ENCODE measurements at places on chromosomes 16 and 17. TPM values are rescaled to one million over a fixed set of nuclear protein-coding genes. Genes with fewer than 3 reads are reported as not detected.

DNA sequence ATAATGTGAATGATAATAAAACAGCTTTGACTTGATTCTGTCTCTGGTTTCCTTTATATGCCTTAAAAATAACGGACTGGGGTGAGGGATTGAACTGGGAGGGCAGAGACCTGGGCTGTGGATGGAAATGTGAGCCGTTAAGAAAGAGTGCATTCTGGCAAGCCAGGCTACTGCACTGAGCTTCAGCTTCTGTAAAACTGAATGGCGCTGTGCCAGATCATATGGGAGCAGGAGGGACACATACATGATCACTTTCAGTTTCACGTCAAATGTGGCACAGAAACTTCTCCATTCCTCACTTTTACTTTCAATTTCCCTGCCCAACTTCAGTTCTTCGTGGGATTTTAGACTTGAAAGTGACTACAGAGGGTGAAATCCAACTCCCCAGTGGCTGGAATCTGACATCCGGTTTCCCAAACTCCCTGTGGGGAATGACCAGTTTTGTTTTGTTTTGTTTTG, 1.1 kb downstream of the MT2A start:
- peak; percentile 89 for DNase-seq

DNA sequence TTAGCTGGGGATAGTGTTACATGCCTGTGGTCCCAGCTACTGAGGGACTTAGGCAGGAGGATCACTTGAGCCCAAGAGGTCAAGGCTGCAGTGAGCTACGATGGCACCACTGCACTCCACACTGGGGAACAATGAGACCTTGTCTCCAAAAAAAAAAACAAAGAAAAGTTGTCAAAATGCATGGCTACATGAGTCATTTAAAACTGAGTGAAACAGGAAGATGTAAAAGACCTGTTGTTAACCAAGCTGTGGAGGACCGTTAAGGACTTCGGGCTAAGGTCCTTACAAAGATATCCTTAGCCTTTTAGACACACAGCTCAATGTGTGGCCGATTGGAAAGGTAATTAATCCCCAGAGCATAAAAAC, 25.1 kb downstream of the ZP2 start:
- no peak for DNase-seq

DNA sequence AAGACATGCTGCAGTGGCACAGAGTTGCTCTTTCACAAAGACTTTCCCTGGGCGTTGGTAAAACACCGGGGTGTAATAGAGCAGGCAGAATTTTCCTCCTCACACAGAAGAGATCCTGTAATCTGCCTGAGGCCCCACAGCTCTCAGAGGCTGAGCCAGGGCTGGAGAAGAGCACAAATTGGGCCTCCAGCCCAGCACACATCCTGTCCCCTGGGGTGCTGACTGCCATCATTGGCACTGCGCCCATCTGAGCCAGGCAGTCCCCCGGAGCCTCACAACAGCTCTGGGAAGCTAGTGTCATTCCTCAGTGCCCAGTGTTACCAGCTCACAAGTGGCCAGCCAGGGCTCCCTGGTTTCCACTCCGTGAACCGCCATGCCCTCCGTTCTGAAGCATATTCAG, 119.4 kb downstream of the SOCS1 start:
- DNase-seq: no peak

DNA sequence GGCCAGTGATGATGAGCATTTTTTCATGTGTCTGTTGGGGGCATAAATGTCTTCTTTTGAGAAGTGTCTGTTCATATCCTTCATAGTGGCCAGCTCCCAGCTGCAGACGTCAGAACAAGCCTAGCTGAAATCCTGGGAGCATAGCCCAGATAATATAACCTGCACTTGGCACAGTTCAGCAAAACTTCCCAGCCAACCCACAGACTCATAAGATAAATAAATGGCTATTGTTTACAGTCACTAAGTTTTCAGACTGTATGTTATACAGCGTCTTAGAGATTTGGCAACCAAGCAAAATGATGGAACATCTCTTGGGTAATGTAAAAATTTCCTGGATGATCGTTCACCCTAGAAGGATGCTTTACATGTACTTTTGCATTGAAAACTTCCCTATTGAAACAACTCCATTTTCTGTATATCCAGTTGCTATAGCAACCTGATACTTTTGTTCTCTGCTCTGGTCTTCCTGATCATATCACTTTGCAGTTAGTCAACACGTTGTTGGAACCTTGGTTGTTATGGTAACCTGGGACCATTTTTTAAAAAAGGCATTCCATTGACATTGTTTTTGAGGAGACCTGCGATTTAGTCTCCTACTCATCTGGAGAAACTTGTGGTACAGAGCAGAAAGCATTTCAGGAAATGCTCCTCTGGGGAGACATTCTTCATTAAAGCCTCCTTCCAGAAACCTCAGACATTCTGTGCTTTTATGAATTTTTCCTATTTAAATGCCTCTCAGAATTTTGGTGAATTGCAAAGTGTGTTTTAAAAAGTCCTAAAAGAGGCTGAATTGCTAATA, 378.7 kb downstream of the HS3ST4 start:
- DNase-seq: no peak

GRCh38 chr16:5025171-5025632, 8.5 kb downstream of the NAGPA start:
- DNase-seq: no peak

SLC35G6 gene
- not detected for total RNA-seq

ATAD5 gene
- total RNA-seq: 1.4 TPM
